Activated gamma-delta T cell treated with Interleukin-2 at 50 U/mL for 16 hours (primary cell): ENCODE measurements at places on chromosomes 13 and 19.

DNA sequence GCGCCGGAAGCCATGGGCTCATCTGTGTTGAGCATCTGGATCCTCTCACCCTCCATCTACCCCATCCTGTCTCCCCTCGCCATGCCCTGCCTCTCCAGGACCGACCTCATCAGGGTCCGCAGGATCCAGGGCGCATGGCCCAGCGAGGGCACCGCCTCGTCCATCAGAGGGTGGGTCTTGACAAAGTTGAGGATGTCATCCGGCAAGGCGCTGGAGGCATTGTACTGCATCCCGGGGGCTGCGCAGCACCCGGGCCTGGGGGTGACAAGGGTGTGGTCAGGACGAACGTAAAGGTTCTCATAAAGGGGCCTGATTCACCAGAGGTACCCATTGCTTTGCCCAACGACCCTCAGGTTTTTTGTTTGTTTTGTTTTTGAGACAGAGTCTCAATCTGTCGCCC, 9.5 kb downstream of the SEMA6B start:
- no peak for DNase-seq

DNA sequence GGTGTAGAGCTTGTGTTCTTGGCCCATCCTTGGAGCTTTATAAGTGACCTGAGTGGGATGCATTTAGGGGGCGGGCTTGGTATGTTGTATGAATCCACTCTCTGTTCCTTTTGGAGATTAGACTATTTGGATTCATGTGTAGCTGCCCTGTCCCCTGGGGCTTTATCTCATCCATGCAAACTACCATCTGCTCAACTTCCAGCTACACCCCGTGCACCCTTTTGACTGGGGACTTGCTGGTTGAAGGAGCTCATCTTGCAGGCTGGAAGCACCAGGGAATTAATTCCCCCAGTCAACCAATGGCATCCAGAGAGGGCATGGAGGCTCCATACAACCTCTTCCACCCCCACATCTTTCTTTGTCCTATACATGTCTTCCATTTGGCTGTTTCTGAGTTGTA, 6.1 kb downstream of the CLEC4M start:
- DNase-seq: no peak

- no peak for DNase-seq
These were observed 69.8 kb downstream of the DPY19L3 start for GRCh38 chr19:32475141-32476031.

- DNase-seq: no peak
These were observed 61.5 kb upstream of the ZNF536 start for GRCh38 chr19:30310602-30311263.

- DNase-seq: no peak
These were observed 95.2 kb downstream of the FRY start for GRCh38 chr13:32126756-32127155.

GRCh38 chr19:19487950-19488874, 27.1 kb downstream of the TSSK6 start:
- DNase-seq: no peak

GRCh38 chr19:14248578-14249011, 42.6 kb upstream of the ADGRL1 start:
- peak; percentile 34 for DNase-seq

GRCh38 chr19:34330116-34330515, 34.9 kb upstream of the GPI start:
- DNase-seq: no peak

- no peak for DNase-seq
These were observed 45.8 kb upstream of the SCEL start for GRCh38 chr13:77489566-77490337.

DNA sequence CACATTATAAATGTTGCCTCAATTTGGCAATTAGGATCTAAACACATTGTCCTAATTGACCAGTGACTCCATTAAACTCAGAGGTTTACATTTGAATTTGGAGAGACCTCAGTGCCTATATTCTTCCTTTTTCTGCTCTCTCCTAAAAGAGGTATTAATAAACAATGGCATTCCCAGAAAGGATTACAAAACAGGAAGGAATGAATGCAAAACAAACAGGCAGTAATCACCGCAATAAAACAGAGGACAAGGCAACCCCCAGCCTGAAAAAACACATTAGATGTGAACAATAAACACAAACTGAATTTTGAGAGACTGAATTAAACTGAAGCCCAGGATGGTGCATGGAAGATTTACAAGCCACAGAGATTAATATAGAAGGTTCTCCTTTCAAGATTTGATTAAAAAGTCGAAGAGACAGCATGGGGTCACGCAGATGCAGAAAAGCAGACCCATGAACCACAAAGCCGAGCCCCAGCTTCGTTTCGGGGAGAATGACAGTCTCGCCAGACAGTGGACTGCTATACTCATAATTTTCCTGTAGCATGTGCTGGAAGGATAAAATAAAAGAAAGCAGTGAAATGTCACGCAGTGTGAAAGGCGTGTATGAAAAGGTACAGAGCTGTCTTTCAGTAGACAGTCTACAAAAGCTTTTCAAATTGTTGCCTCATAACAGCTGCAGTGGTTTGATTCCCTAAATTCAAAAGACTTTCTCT, 503.0 kb downstream of the LIG4 start:
- DNase-seq: no peak

DNA sequence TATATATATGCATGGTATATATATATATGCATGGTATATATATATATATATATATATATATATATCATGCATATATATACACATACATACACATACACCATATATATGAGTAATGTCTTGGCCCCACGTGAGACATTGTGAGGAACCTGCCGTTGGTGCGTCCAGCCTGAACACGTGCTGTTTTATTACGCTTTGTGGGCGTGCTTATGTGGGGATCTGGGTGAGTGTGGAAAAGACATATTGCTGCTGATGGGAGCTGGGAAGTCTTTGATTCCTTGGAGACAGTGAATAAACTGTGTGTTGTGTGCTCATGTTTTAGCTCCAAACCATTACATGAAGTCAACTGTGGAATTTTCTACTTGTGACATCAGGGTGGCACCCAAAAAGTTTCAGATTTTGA, 28.9 kb downstream of the KCTD15 start:
- DNase-seq: no peak

DNA sequence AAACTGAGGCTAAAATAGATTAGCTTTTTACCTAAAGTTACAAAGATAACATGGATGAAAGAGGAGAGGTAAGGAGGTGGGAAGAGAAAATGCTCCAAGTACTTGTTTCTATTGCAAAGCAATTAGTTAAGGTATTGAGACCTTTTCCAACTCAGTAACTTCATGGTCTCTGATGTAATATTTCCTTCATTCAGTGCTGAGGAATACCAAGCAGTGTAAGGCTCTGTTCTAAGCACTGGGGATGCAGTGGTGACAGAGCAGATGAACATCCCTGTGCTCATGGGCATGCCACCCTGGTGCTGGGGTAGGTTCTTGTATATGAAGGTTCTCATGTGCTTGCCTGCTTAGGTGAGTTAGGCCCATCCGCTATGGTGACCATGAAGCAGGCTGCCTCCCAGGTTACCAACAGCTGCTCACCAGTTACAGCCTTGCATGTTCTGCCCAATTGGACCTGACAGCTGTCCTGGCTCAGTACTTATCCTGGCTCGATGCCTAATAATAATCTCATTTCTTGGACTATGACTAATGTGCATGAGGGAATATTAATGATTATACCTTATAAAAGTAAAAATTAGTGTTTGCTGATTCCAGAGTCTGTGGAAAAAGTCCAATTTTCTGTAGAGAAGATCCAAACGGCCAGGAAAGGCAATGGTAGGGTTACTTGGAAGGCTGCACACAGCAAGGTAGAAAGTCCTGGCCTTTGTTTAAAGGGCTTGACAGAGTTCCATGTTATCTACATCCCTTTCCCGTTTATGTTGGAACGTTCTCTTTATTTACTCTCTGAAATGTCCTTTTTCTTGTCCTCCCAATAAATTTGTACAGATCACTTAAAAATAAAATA, 48.3 kb downstream of the LATS2 start:
- no peak for DNase-seq

DNA sequence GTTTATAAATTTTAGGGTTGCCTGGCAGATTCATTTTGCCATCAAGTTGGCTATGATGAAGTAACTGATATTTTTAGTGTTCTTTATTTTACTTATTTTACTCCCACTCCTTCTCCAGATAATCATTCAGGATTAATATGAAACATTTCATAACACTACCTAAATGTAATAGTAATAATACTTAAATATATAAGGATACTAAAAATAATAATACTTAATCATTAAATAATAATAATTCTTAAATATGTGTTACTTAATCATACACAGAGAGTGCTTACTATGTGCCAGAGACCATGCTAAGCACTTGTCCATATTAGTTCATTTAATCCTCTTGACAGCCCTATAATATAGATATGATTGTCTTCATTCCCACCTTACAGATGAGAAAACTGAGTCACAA, 23.0 kb upstream of the OXGR1 start:
- DNase-seq: no peak

GRCh38 chr13:69556540-69557196, 551.0 kb upstream of the ATXN8OS start:
- no peak for DNase-seq

- no peak for DNase-seq
These were observed 45.8 kb upstream of the ZNF536 start for GRCh38 chr19:30326393-30326710.

DNA sequence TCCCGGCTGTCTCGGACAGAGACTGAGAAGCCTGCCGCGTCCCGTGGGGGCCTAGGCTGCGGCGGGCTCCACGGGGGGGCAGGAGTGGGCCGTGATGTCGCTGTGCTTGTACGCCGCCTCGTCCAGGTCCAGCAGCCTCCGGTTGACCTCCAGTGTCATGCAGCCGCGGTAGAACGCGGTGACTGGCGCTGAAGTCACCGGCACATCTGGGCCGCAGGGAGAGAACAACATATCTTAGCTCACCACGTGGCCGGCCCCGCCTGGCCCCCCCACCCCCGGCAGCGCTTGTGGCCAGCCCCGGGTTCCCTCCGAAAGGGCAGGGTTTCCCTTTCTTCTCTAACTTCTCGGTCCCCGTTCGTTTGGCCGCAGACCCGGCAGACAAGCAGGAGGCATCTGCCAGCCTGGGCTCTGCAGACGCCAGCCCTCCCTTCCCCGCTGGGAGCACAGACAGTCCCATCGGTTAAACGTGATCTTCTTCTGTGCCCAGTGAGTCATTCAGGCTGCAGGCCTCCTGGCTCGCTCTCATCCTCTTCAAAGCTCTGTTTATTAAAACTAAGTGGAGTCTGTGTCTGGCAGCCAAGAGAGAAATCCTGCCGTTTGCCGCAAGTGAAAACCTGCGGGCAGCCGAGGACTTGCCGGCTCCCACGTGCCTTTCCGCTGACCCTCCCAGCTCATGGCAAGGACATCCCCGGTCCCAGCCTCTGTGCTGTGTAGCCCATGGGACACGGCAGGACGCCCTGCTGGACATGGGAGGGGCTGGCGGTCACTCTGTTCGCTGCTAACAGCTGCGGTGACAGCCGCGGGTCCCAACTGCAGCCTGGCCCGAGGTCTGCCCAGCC, 42.8 kb downstream of the GAS6 start:
- no peak for DNase-seq

DNA sequence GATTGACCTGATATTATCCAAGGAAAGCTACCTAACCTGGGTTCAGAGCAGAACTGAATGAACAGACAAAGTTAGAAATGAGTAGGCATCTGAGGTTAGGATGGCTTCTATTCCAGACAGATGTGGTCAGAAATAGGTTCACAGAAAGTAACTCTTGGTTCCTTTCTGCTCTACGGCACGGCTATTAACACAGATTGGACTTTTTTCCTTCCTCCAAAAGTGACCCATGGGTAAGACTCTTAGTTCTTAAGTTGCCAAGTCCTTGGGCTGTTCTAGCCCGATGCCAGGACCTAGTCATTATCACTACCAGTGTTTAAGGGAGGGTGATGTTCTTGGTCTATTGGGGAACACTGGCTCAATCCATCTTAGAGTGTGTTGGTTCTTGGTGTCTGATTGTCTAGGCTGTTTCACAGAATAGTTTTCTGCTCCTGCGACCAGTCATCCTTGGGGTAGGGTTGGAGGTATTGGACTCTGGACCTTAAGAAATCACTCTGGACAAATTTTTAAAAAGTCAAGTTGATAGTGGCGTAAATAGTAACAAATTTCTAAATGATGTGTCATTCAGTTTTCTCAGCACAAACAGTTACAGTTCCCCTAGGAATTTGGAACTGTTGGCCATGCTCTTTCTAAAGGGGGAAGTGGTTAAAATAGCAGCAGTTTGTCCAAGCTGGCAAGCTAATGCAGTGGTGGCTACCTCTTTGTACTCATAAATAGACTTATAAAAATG, 60.1 kb upstream of the MYCBP2 start:
- no peak for DNase-seq

DNA sequence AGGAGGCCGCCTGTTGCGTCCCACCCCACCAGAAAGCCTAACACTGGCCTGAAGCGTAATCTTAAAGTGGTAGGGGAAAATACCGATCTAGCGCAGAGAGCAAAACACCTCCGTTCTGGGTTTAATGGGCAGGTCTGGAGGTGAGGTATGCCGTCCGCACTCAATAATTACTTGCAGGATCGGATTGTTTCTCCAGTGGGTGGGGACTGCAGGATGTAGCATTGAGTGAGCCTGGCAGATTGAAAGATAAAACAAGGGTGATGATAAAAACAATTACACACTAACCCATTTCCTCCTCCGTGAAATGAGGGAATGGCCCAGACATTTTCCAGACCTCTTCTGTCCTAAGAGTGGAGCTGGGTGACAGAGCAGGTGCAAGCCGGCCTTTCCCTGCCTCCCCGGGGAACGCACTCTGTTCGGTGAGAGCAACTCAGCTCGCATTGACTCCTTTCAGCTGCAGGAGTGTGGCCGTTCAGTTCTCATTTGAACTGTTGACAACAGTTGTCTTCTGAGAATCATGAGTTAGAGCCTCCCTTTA, 110.2 kb upstream of the DOCK9 start:
- DNase-seq: no peak

GRCh38 chr19:34497112-34497805, 15.7 kb downstream of the WTIP start:
- DNase-seq: no peak

- DNase-seq: no peak
These were observed 11.6 kb downstream of the ADPRHL1 start for GRCh38 chr13:113441661-113442060.

DNA sequence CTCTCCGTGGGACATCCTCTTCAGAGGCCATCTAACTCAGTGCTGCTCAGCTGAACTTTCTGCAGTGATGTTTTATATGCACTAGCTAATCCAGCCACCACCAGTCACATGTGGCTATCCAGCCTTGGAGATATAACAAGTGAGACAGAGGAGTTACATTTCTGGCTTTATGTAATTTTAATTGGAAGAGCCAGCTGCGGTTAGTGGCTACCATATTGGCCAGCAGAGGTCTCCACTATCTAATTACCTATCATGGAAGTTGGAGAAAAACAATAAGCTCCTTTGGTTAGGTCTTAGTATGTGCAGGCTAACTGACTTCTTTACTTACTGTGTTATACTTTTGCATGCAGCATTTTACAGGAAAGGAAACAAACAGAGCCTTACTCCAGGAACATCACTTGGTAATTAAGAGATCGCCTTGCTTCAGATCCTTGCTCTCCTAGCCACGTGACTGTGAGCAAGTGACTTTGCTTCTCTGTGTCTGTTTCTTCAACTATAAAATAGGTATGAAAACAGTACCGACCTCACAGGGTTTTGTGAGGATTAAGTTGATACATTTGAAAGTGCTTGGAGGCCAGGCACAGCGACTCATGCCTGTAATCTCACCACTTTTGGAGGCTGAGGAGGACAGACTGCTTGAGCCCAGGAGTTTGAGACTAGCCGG, 1.6 kb upstream of the KLK10 start:
- no peak for DNase-seq
